Bronchial epithelial cell (primary cell): ENCODE measurements at places on chromosomes 3 and 15. TPM values are rescaled to one million over a fixed set of nuclear protein-coding genes. Genes with fewer than 3 reads are reported as not detected.

DNA sequence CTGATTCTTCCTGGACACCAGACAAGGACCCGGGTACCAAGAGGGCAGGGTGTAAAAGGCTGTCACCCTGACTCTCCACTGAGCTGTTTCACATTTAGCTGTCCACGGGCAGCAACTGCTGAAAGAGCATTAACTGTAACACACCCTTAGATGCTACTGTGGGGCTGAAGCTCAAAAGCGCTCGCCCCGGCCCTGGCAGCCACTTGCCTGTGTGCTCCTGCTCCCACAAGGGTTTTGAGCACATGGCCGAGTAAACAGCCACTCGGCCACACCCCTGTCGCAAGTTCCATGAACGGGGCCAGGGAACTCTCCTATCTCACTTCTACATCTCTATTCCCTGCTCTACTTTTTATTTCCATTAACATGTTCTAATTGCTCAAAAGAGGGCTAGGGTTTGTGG lies 421.7 kb downstream of the TUSC7 start:
- no peak for DNase-seq

DNA sequence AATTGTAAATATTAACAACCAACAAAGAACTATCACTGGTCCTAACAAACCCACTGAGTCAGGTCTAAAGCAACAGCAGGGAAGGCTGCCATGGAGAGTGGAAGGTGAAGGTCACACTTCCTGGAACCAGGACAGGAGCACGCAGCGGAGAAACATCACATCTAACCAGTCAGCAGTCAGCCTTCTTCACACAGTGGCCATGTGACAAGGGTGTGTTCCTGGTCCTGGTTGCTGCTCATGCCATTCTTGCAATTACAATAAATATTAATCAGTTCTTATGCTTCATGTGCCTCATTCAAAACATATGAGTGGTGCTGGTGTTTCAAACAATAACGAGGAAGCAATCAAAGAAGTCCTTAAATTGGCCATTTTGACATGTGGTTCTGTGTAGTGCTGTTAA lies 162.8 kb downstream of the ARRDC4 start:
- DNase-seq = no peak

GRCh38 chr3:86793786-86794185 lies 197.2 kb downstream of the VGLL3 start:
- peak; percentile 93 for DNase-seq

DNA sequence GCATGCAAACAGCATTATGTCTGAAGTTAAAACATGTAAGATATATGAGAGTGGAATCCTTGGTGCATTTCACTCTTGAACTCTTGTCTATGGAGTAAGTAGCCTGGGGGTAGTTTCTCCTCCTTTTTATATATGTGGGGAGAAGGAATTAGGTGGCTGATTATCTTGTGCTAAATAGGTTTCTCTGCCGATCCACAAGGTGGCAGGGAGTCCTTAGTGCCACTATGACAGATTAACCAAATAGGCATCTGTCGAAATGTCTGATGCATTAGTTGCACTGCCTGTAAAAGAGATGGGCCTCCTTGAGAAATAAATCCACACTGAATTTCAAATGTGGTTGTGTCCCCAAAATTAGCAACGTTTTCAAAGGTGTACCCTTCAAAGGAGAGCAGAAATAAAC lies 170.1 kb downstream of the CNTN4 start:
- DNase-seq = no peak

GRCh38 chr3:111676211-111677006 lies 81.3 kb upstream of the ZBED2 start:
- peak; percentile 99 for DNase-seq

DNA sequence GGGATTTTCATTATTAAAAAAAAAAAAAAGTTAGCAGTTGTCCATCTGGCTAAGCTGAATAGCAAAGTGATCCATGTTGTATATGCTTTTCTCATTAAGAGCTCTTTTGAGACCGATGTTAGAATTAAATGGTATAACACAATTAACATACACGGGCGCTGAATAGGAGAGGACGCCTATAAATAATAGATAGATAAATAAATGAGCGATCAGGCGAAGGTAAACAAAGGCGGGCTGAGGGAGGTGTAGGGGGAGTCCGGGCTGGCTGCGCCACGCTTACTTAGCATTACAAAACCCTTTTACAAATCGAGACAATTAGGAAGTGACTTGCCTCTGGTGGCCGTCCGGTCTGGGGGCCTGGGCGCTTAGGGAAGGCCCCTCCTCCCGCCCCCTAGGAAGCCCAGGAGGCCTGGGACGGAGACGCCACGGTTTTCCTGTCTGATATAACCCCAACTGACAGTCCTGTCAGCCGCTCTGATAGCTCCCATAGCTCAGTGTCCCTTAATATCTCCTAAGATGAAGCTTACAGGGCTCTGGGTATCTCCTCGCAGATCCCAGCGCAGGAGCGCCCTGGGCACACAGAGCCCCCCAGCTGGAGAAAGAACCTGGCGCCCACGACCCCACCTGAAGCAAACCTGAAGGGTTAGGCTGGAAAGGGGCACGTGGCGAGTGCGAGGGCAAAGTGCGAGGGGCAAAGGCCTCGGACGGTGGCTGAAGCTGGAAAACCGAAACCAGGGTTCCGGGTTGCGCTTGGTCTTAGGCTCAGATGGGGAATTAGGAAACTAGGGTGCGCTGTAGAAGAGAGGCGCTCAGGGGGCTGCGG lies 3.6 kb downstream of the SOX14 start:
- DNase-seq = no peak

DNA sequence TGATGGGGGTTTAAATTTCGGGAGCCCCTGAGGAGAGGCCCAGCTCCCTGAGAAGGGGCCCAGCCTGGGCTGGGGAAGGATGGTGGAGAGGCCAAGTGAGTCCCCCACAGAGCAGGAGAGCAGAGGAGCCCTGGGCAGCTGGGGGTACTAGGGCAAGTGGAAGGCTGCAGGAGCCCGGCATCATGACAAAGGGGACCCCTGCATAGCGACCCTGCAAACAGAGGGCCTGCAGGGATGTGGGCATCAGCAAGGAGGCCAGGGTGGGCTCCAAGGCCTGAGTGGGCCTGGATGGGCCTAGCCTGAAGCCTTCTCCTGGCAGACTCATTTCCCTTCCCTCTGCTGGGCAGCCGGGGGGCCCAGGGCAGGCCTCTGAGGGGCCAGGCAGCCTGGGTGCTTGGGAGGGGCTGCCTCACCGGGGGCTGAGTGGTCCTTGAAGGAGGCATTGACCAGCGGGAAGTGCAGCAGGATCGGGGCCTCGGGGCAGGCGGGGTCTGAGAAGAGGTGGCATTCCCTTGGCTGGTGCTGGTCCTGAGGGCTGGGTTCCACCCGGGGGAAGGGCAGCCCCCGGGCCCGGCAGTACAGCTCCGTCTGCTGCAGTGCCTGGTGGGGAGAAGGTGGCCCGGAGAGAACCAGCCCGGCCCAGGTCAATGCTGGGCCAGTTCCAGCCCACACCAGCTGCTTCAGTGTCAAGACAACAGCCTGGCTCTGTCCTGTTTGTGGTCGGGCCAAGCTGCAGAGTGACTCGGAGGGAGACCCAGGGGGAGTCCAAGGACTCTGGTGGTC lies 24.7 kb downstream of the PLA2G4D start:
- DNase-seq = no peak

DNA sequence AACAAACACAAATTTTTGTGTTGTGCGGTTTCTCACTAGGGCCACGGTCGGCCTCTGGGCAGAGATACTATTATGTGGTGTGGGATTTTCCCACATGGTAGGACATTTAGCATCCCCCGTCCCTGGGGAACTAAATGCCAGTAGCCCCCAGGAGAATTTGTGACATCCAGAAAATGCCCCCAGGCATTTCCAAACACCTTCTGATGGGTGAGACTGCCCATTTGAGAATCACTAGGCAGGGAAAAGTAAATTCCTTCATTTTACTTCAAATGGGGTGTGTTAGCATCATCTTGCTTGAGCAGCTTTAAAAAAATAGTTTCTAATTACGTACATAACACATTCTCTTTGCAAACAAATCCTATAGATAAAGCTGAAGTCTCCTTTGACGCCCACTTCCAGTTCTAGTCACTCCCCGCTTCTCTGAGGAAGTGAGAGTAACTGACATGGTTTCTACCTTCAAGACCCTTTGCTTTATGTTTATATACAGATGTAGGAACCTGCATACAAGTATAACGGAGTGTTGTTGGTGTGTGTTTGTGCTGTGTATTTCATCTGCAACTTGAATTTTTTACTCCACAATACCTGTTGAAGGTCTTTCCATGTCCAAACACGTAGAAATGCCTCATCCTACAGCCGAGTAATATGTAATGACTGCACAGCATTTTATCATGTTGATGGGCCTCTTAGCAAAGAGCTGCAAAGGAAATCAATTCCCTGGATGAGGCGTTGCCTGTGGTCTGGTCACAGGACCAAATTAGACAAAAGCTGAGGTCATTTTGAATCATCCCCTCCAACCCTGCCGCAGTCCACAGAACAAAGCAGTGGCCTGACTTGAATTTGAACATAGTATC lies 31.4 kb upstream of the ZBTB38 start:
- peak; percentile 99 for DNase-seq

DNA sequence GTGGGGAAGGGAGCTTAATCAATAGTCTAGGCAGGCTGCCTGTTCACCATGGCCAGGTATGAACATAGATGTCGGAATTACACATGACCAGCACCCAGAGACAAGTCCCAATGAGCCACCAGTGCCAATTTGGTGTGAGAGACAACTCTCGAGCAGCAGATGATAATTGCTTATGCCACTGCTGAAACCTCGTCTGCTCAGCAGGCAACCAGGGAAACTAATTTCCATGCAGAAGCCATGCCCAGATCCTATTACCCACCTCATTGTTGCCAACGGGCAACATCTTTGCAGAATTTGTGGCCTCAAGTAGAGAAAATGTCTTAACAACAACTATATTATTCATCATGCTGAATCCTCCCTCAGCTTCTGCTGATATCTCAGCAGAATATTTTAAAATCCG lies 84.9 kb downstream of the CGGBP1 start:
- DNase-seq = no peak

DNA sequence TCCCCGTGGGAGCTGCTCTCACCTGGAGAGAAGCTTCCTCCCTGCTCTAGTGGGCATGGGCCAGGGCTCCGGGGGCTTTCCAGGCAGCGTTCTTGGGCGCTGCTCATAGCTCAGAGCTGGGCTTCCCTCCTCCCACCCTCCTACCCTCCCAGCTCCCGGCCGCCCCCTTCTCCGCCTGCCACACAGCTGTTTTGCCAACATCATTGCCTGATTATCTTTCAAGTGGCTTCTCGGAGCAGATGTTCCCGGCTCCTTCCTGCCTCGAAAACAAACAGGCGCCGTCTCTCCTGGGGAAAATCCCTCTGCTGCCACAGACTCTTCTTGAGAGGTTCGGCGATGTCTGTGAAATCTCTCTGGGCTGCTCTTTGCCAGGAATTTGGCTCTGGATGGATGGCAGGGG lies 195.6 kb downstream of the RPLP1 start:
- DNase-seq = no peak

GRCh38 chr15:28037969-28038590 lies 61.0 kb downstream of the OCA2 start:
- no peak for DNase-seq

DNA sequence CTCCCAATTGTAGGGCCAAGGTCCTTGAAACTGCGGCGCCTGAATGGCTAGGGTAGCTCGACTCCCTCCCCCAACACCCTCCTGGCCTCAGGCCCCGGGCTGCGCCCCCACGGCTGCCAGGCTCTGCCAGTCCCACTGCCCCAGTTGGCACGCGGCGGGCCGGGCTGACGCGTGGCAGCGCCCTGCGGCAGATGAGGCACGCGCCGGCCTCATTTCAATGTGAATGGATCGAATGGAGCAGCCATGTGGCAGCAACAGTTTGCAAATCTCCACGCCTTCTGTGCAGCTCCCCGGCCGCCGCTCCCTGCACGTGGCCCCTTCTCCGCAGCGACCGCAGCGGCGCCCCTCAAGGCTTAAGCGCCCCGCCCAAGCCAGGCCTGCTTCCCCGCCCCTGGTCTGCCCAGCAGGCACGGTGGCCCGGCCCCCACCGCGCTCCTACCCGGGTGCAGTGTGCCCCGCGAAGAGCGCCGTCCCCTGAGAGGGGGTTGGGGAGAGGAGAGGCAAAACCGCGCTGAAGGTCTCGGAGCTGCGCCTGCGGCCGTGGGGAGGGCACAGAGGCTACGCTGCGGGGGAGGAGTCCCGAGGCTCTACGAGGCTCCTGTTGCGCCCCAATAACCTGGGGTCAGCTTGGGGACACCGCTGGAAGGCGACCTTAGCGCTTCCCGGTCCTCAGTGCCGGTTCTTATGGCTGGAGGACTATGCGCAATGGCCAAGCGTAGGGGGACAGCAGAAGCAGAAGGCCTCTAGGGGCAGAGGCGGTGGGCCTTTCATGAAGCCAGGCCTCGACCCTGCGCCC lies 3.1 kb upstream of the DLL4 start:
- DNase-seq = no peak

Gene SOX14
- total RNA-seq = not detected in 2 replicates

DNA sequence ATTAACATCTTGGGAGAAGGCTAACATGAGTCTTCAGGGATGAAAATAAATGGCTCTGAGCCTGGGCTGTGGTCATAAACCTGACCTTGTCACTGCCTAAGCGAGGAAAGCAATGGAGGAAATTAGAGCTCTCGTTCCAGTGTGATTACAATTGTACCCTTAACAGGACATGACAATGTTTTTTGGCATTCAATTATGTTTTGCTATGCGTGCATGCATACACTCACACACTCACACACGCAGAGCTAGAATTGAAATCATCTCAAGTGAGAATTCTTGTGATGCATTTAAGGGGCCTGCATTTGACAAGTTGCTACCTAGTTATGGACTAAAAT lies 24.1 kb downstream of the ZNF80 start:
- DNase-seq = no peak

- DNase-seq = no peak
Observed at GRCh38 chr15:45091576-45091975, 22.4 kb downstream of the DUOX2 start.

GRCh38 chr15:101178931-101179330 lies 72.9 kb downstream of the CHSY1 start:
- DNase-seq = no peak

DNA sequence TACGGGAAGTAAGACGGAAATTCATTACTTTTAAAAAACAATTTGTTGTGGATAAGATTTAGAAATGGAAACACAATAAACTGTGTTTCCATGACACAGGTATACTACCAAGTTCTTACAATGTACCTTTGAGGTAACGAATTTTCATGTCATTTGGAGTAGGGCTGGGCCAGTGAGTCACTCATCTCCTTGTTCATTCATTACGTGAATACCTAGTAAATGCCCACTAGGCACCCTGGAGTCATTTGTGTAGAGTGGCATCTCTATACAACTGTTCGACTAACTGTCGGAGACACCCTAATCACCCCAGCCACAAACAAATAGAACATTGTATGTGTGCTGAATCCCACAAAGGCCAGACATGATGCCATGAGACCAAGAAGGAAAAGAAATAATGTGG lies 94.8 kb downstream of the IGF1R start:
- peak; percentile 62 for DNase-seq

- DNase-seq = no peak
Observed at GRCh38 chr15:84697236-84697990, 18.5 kb downstream of the SEC11A start.

Gene NANOGP8
- not detected in 2 replicates for total RNA-seq

Gene FURIN
- total RNA-seq = 32.1 and 49.9 TPM in 2 replicates

GRCh38 chr15:51724199-51724598 lies 13.3 kb downstream of the LYSMD2 start:
- no peak for DNase-seq

Gene LIPC
- total RNA-seq = 0.26 TPM in 1 of 2 replicates, not detected in the other
